ENCODE measurements at places on chromosomes 1 and 21.

- no peak for ATAC-seq
These were observed 12.7 kb downstream of the ATF3 start for GRCh38 chr1:212621043-212621948.

DNA sequence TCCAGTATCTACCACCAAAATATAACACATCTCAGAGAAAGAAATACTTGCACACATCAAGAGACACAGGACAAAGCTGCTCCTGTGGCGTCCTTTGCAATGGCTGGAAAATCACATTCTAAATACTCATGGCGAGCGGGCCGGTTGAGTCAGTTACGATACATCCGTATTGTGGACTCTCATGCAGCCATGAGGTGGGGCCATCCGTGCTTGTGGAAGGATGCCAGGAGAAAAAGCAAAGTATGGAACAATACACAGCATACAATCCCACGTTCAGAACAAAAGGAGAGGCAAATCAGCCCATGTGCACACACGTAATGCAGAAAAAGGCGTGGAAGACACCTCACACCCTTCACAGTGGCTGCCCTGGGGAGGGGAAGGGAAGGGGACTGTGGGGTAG, 13.1 kb downstream of the ATP13A2 start:
- no peak for ATAC-seq

GRCh38 chr21:42574234-42575027, 60.8 kb downstream of the SLC37A1 start:
- no peak for ATAC-seq

GRCh38 chr21:46129846-46130651, 25.3 kb downstream of the FTCD start:
- no peak for ATAC-seq

DNA sequence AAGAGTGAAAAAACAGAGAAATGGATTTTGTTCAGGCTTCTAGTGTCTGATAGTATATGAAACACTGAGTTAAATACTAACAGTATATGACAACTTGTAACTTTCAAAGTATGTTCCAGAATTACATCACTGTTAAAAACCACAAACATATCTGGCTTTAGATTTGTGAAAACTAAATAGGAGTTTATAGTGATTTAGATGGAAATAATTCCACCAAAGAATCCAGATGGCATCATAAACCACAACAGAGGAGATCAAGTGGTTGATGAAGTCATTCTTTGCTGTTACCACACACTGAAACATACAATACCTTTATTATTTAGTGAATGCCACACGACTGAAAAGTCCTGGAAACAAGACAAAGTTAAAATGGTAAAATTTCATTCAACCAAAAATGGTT, 37.2 kb downstream of the ALG14 start:
- no peak for ATAC-seq

- ATAC-seq: peak; percentile 66
These were observed 78.9 kb upstream of the SLC45A1 start for GRCh38 chr1:8239039-8239305.

DNA sequence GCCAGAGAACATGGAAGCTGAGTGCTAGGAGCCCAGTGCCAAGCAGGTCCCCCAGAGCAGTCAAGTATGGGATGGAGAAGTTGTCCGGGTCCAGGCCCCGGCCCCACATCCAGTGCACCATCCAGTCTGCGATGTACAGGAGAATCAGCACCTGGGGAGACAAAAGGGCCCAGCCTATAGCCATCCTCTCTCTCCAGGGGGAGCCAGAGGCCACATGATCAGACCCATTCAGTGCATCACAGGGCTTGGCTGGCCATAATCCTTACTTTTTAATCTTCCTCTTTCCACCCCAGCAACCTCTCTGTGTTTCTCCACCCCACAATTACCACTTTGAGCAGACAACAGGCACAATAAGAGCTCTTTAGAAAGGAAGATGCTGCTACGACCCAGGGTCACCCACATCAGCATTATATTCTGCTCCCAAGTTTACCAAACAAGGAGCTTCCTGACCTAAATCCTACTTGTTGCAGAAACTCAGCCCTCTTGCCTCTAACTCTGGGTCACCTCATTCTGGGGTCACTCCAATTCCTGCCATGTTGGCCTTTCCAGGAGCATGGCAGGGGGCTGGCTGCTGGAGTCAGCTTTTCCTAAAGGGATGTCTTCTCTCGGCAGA, 16.4 kb upstream of the RAB29 start:
- ATAC-seq: peak; percentile 88

- peak; percentile 88 for ATAC-seq
These were observed 115.6 kb downstream of the XCL2 start for GRCh38 chr1:168428063-168428731.

DNA sequence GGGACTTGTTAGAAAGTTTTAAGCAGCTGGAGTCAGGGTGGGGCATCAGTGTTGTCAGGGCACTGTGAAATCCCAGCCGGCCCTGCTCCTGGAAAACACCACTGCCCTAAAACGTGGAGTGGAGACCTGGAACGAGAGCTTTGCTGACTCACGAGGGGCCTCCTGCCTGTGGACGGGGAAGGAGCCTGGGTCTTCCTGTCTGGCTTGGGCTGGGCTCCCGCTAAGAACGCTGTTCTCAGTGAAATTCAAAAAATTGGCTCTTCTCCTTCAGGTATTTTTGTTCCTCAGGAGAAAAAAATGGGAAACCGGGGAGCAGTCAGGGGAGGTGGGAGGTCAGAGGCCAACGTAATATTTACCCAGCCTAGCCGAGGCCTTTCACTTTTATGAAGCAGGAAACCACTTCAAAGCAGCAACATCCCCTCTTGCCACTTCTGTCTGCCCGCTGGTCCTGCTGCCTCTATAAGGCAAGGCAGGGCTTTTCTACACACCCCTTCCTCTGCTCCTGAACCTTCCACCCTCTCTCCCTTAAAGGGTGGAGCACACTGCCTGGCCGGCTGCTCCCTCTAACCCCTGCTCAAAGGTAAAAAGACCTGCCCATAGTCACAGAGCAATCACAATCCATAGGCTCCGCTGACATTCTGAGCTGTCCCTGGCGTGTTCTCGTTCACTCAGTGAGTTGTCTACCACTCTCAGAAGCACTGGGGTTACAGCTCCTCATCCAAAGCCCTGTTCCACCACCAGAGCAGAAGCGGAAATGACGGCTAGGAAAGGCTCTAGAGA, 8.0 kb downstream of the PLXNA2 start:
- ATAC-seq: peak; percentile 77

- no peak for ATAC-seq
These were observed 665.4 kb upstream of the CAMK1G start for GRCh38 chr1:208918160-208918559.

- peak; percentile 96 for ATAC-seq
These were observed 6.2 kb upstream of the ZNF281 start for GRCh38 chr1:200415789-200416593.

DNA sequence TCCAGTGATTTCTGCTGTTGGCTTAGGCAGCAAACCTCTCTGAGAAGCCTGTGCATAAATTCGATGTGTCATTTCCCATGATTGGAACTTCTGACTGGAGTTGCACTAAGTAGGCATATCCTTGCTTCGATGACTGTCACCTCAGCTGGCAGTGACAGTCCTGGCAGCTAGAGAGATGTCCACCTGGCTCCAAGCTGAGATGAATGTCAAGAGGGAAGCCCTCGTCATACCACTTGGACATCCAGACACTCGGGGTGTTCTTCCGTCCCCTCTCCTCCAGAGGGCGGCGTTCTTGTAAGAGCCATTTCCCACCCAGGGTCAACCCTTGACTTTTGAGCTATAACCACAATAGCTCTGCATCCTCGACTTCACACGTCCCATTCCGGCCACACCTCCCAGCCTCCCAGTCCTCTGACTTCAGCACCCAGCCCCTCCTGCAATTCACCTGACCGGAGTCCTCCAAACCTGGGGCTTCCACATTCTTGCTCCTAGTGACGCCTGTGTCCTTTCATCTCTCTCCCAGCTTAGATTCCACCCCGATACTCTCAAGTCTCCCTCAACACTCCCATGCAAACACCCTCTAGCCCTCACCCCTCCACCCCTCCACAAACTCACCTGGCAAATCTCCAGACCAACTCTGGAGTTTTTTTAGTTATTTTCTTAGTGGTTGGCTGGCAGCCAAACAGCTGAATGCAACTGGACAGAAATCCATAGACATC, 17.3 kb downstream of the CA6 start:
- no peak for ATAC-seq

GRCh38 chr1:223331301-223331700, 32.7 kb downstream of the SUSD4 start:
- ATAC-seq: no peak

- ATAC-seq: no peak
These were observed 11.9 kb downstream of the XPR1 start for GRCh38 chr1:180643693-180644092.

Measured in gastroesophageal sphincter (tissue), 4 donors.